ENCODE measurements at places on chromosomes 12 and 14.

DNA sequence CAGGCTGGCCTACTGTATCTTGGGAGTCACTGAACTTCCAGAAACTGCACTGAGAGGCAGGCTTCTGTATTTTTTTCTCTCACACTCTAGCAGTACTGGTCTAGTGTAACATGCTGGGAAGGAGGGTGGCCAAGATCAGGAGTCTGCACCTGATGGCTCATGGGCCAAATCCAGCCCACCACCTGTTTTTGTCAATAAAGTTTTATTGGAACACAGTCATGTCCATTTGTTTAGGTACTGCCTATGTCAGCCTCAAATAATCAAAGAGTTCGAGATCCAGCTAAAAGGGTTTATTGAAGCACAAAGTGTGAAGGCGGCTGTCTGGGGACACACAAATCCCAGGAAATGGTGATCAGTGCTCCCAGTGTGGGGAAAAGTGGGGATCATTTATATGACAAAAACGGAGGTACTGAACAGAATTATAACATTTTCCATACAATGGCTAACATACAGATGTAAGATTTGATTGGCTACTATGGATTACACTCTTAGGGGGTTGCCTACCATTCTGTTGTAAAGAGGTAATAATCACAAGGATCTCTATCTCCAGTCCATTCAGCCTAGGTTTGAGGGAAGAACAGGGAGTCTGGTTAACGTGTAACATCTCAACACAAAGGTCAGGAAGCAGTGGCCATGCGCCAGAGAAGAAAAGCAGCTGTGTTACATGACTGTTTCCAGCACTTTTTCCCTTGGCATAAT lies 12.9 kb downstream of the USP30 start:
- no peak for DNase-seq

GRCh38 chr14:94026889-94027469 lies 839 bp downstream of the OTUB2 start:
- no peak for DNase-seq

- no peak for DNase-seq
Observed at GRCh38 chr12:52066346-52067080, 3.3 kb upstream of the ATG101 start.

GRCh38 chr14:90784621-90785270 lies 31.5 kb downstream of the TTC7B start:
- DNase-seq, result no peak

GRCh38 chr12:68106160-68106559 lies 53.4 kb downstream of the IFNG start:
- DNase-seq, result no peak

GRCh38 chr12:45726603-45727300 lies 2.8 kb upstream of the ARID2 start:
- DNase-seq, result no peak

DNA sequence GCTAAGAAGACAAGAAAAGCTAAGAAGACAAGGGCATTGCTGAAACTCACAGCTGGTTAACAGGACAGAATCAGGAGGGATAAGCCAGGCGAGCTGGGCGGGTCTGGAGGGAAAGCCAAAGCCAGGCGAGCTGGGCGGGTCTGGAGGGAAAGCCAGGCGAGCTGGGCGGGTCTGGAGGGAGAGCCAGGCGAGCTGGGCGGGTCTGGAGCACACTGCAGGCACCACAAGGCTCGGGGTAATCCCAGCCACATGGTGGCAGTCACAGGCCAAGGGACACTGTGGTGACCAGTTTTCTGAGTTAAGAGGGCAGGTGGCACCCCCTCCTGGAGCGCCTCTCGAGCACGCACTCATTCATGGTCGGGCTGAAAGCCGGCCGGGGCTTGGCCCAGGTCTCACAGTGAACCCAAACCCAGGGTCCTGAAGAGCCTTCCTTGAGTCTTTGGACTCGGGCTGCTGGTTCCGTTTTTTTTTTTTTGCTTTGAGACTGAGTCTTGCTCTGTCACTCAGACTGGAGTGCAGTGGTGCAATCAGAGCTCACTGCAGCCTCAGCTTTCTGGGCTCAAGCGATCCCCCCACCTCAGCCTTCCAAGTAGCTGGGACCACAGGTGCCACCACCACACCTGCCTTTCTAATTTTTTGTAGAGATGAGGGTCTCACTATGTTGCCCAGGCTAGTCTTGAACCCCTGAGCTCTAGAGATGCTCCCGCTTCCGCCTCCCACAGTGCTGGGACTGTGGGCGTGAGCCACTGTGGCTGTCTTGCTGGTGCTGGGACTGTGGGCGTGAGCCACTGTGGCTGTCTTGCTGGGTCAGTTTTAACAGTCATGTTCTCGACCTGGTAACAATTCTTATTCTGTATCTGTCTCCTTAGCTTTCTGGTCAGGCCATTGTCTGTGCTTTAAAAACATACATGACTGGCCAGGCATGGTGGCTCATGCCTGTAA lies 40.2 kb downstream of the HSP90AA1 start:
- no peak for DNase-seq

- no peak for DNase-seq
Observed at GRCh38 chr12:107704041-107704440, 18.4 kb downstream of the PWP1 start.

DNA sequence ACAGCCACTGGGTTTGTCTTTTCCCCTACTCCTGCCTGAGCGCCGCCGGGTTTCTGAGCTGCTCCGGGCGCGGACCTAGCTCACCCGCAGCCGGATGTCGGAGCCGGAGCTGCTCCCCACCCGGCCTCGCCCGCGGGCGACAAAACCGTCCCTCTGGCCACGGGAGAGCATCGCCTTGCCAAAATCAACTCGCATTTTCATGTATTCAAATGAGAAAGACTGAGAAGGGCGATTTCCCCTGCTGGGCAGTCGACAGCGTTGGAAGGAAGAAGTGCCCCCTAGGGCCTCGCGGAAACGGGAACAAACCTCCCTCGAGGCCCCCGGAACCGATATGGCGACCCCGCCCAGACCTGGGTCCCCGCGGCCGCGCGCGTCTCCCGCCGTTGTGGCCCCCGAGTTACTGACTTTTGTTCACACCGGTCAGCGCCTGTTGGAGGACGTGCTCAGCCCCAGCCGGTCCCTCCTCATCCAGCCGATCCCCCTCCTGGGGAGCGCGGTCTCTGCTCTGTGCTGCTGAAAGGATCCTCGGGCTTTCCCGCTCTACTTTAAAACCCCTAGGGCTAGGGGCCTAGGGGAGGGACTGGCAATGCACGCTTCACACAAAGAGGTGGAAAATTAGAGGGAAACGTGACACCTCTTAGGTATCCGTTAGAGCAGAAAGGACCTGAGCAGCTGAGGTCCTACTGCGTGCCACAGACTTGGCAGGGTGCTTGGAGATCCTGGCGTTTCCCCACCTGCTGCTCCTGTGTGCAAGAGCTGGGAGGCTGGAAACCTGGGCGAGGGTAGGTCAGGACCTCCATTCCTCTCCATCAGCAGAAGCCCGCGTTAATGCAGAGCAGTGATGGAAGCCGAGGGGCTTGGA lies 4.3 kb downstream of the TTC6 start:
- no peak for DNase-seq

Measured in activated CD4-positive, alpha-beta T cell treated with anti-CD3 and anti-CD28 coated beads, Interleukin-2, amount 50 U/mL, for 1 hour (primary cell).